Activated CD4-positive, alpha-beta T cell treated with anti-CD3 and anti-CD28 coated beads, Interleukin-2, amount 50 U/mL, for 1 hour (primary cell): ENCODE measurements at places on chromosomes 4 and X.
A peak's percentile ranks its signal among the peaks of the same experiment; 100 is the strongest.

GRCh38 chrX:72478853-72479252 lies 93.8 kb downstream of the HDAC8 start:
- no peak for DNase-seq

- DNase-seq = no peak
Measured at GRCh38 chr4:24768006-24768405, 27.4 kb upstream of the SOD3 start.

- peak; percentile 43 for DNase-seq
Measured at GRCh38 chr4:38310446-38311043, 350.3 kb downstream of the PTTG2 start.

DNA sequence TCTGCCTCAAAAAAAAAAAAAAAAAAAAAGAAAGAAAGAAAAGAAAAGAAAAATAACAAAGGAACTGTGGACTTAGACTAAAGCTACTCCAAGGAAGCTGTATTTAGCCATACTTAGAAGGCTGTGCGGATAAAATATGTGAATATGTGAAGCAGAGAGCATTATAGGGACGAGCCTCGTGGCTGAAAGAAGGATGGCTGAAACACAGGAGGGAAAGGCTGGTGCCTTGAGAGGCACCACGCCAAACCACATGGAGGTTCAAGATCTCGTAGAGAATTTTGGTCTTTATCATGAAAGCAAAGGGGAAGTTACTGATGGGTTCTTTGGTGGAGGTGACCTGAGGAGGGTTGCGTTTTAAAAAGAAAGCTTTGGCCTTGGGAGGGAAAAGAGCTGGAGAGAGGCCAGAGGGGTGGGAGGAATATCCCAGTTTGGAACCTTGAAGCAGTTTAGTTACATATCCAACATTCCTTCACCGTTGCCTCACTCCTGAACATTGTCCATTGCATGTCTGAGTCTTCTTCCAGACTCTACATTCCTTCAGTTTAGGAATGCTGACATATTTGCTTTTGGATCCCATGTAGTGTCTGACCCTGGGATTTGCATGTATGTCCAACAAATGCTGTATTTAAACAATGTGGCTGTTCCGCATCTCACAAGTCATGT lies 82.5 kb downstream of the CPE start:
- DNase-seq = no peak

DNA sequence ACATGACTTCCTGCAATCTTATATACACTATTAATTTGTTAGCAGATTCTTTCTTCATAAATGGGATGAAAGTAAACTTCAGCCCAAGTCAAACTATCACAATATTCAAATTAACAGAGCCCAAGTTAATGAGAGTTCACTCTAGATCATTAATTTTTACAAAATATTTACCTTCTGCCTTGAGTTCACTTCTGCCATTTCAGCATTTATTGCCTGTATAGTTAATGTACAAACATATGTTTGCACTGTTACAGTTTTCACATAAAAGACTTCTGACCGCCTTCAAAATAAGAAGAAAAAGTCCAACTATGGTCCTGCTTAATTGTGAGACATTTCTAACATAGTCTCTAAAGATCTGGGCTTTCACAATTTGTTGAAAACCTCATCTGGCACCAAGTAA lies 46.9 kb downstream of the GPC3 start:
- no peak for DNase-seq

DNA sequence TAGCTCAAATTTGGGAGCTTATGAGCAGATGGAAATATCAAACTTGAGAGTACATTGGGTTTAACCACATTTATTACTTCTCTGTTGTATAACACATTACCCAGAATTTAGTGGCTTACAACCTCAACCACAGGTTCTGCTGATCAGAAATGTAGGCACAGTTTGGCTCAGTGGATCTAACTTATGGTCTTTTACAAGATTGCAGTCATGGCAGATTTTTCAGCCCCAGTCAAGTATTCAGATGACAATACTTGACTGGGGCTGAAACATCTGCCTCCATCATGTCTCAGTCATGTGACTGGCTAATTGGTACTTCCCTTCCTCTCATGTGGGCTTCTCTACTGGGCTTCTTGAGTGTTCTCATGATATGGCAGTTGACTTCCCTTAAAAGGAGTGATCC lies 44.0 kb upstream of the ADAD1 start:
- no peak for DNase-seq

DNA sequence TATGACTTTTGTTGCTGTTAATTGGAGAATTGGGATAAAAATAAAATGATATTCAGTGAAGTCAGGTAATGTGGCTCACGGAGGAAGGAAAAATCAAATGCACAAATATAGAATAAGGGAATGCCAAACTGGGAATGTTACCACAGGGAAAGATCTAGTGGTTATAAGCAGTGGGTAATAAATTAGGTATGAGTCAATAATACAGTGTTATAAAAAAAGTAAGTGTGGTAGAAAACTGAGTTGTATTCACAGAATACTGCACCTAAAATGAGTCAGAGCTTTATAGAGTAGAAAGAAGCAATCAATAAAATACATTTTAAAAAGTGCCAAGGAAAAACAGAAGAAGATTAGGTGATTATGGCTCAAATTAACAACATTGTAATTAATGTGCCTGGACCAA lies 34.5 kb downstream of the INTS12 start:
- DNase-seq = no peak

GRCh38 chr4:61245069-61245714 lies 45.1 kb downstream of the ADGRL3 start:
- DNase-seq = no peak

GRCh38 chr4:74969507-74970474 lies 36.9 kb downstream of the PARM1 start:
- no peak for DNase-seq

DNA sequence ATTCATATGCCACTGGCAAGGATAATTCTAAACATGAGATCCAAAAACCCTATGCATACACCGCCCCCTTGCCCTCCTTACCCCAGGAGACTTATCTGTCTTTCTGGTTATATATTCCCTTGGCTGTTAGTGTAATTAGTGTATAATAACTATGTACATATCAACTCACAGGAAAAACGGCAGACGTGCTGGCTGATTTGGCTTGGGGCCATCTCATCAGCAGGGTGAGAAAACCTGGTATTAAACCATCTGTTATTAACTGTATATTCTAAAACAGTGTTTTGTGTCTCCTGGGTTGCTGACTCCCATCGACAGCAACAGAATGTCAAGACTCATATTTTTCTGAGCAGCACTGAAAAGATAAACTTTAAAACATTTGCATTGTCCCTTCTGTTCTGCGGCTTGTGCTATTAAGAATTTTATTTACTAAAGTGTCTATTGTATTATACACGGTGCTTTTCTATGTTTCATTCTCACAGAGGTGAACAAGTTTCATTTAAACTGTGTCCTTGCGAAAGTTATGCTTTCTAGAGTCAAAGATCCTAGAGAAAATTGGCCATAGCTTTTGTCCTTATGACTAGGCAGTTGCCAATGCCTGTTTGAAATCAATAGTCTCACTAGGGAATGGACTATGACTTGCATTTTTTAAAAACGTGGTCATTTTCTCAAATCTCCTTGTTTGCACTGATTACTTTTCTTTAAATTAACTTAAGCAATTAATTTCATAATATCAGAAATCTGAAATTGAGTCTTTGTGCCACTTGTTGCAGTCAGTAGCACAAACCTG lies 211.5 kb upstream of the MID1 start:
- DNase-seq = no peak

DNA sequence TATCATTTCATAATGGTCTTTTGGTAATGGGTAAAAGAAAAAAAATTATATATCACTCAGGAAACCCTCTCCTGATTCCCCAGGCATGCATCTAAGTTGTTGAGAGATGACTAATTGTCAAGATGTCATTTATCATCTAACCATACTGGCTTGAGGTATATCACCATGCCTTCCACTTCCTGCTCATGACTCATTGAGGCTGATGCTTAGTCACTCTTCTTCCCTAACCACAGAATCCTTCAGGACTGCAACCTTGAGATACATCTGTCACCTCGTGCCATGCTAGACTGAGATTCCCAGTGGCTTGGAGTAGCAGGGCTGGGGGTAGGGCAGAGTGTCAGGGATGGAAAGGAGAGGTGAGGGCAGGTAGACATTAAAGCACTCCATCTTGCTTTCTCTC lies 782.5 kb upstream of the INTU start:
- DNase-seq = no peak

- DNase-seq = no peak
Measured at GRCh38 chr4:40523581-40523980, 106.1 kb downstream of the RBM47 start.

GRCh38 chr4:181863856-181864255 lies 379.3 kb upstream of the TENM3 start:
- DNase-seq = no peak

- DNase-seq = no peak
Measured at GRCh38 chr4:53844133-53844532, 220.3 kb downstream of the CHIC2 start.

DNA sequence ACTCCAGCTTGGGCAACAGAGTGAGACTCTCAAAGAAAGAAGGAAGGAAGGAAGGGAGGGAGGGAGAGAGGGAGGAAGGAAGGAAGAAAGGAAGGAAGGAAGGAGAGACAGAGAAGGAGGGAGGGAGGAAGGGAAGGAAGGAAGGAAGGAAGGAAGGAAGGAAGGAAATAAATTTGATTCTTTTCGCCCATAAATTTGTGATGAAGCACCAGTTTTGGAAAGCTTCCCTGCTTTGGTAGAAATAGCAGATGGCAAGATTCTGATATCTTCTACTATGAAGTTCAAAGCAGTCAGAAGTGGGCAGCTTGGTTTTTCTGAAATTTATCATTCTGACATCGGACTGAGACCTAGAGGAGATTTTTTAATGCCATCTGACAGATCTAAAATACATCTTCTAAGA lies 11.7 kb upstream of the GYG2 start:
- DNase-seq = no peak

DNA sequence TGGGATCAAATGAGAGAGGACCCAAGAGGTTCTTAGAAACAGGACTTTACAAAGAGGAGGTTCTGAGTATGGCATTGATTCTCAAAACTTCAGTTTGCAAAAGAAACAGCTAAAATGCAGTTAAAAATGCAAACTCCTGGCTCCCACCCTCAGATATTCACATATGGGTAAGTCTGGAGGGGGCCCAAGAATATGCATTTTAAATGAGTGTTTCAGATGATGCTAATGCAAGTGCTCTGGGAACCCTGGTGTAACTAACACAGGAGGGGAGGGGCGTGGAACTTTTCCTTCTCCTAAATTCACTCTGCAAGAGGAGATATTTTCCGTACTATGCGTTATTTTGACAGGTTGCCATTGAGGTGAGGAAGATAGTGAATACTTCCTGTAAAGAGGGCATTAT lies 168.2 kb downstream of the TENM3 start:
- no peak for DNase-seq

DNA sequence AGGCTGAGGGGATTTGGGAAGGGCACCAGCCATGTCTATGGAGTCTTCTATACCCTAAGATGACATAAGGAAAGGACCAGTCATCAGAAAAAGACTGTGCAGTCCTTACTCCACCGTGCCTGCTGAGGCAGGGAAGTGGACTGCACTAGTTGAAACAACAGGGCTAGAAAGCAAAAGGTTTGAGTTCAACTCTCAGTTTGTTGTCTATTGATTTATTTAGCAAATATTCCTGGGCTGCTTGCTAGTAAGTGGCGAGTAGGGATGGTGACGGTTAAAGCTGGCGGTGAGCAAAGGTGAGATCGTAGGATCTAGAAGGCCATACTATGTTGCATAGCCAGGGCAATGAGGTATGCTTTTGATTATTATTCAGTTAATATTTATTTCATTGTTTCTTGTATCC lies 110.1 kb downstream of the SMIM20 start:
- DNase-seq = no peak

DNA sequence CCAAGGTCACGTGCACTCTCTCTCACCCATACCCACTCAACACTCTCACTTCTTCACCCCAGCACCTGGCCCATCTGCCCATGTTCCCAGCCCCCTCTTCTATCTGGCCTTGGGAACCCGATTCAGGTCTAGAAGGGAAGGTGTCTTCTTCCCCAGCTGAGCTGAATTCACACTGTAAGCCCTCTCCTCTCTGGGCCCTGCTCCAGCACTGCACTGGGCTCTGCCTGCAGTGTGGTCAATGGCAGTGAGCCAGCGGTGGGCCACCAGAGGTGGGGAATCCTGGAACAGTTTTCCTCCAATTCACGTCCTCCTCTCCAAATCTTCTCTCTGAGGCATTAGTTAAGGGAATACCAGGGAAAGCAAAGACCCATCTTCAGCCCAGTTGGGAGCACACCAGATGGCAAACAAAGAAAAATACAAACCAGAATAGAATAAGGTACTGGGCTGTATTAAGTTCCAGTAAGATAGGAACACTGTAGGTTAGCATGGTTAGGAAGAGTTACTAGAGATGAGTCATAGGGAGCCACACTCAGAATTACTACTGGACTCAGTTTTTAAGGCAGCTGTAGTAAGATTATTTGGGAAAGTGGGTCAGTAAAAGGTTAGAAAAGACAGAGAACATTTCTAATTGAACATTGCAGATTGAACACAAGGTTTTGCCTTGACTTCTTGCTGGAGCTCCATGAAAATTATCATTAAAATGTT lies 5.0 kb downstream of the AWAT2 start:
- no peak for DNase-seq

- DNase-seq = no peak
Measured at GRCh38 chr4:42172128-42172790, 19.8 kb upstream of the BEND4 start.

GRCh38 chrX:18228069-18228468 lies 7.4 kb upstream of the BEND2 start:
- DNase-seq = no peak

- DNase-seq = no peak
Measured at GRCh38 chr4:92305148-92305877, 1.5 kb downstream of the GRID2 start.

DNA sequence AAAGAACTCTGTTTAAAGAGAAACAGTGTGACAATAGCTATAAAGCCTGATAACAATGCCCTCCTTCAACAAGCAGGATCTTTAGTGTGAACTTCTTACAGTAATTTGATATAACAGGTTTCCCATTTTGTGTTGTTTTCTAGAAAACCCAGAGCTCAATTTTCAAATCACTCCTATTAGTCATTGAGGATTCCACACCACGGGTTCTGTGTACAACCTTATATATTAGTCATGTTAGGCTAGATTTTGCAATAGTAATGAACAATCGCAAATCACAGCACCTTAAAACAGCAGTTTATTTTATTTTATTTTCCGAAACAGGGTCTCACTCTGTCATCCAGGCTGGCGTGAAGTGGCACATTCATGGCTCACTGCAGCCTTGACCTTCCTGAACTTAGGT lies 1020.9 kb upstream of the INTU start:
- DNase-seq = no peak

DNA sequence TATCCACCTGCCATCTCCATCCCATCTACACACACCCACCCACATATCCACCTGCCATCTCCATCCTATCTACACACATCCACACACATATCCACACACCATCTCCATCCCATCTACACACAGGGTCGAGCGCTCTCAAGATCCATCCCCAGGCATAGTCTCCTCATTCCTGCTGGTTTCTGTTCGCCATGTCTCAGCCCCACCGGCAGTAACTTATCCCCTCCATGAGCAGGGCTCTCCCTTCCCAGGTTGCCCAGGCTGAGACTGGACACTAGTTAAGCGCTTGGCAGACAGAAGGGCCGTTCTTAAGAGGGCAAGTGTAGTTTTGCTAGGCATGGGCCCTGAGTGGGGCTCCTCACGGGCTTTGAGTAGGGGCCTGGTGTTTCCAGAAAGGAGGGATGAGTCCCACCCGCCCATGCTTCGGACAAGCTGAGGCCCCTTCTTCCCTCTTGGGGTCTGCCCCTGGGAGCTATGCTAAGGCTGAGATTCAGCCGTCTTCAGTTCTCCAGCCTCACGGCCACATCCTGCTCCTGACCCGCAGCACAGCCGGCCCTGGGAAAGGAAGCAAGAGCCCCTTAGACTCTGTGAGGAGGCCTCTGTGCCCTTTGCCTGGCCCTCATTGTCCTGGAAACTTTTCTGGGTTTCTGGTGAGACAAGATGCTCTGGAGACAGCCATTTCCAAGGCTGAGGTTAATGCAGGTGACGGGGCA lies 20.4 kb downstream of the TMEM271 start:
- no peak for DNase-seq
